ENCODE measurements at places on chromosomes 5 and 9.

DNA sequence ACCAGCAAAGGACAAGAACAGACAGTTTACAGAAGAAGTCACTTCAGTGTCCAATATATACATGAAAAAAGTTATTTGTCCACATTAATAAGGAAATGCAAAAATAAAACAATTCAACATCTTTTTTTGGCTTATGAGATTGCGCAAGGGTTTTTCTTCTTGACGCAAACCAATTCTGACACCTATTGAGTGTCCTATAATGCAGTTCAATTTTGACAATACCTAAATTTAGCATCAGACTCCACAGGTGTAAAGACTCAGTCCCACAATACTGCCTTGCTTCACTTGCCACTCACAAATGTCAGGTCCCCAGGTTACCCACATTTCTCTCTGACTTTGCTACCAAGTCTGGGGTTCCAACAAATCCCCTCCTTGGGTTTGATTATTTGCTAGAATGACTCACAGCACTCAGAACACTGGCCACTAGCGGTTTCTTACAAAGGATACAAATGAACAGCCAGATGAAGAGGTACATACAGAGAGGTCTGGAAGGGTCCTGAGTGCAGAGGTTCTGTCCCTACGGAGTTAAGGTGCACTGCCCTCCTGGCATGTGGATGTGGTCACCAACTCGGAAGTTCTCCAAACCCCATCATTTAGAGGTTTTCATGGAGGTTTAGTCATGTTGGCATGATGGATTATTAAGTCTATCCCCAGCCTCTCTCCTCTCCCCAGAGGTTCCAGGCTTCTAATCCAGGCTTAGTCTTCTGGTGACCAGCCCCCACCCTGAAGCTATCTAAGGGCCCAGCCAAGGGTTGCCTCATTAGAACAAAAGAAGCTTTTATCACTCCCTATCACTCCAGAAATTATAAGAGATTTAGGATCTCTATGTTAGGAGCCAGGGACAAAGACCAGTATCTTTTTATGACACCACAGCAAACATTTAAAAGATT, 27.0 kb upstream of the SLC22A5 start:
- DNase-seq = no peak

GRCh38 chr9:125948887-125949596, 201.9 kb downstream of the PBX3 start:
- no peak for DNase-seq

- DNase-seq = no peak
Observed at GRCh38 chr9:99003308-99003707, 59.6 kb downstream of the COL15A1 start.

- no peak for DNase-seq
Observed at GRCh38 chr9:2427120-2427891, 194.3 kb upstream of the VLDLR start.

DNA sequence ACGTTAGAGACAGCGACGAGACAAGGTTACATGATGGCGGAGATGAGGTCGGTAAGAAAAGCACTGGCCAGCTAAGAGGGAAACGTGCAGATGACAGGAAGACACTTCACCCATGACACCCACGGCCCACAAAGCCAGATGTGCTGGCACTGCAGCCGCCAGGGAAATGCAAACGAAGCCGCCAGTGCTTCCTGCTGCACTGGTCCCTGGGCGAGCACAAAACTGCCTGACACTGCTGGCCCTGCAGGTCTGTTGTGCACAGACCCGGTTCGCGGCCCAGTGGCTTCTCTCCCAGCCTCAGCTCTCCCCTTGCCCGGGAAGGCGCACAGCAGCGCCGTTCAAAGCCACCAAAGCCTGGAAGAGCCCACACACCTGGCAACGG, 20.3 kb downstream of the QSOX2 start:
- DNase-seq = no peak

DNA sequence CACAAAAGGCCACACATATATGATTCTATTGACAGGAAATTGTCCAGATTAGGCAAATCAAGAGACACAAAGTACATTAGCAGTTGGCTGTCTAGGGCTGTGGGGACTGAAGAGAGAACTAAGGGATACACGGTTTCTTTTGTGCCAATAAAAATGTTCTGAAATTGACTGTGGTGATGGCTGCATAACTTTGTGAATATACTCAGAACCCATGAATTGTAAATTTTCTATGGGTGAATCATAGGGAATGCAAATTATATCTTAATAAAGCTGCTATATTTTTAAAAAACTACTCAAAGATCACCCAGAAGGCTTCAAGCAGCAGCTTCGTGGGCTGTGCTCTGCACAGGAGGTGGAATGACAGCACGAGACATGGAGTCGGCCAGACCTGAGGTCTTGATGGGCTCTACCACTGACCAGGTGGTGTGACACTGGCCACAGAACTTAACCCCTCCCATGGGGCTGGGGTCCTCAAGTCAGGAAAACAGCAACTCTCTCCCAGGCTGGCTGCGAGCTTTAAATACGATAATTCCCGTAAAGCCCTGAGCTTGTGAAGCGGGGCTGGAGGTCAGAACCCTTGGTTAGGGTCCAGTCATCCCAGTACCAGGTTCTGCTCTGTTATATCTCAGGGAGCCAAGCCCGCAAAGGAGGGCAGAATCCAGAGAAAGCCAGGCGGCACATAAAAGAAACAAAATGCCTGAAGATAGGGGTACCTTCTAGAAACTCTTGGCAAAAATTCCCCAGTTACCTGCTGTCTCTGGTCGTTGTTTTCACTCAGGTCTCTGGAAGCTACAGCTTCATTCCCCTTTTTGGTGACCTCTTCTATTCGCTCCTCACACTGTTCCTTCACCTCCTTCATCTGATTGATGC, 59.1 kb downstream of the GOLM1 start:
- DNase-seq = peak; percentile 51

- DNase-seq = no peak
Observed at GRCh38 chr9:89701221-89701798, 96.5 kb downstream of the GADD45G start.

DNA sequence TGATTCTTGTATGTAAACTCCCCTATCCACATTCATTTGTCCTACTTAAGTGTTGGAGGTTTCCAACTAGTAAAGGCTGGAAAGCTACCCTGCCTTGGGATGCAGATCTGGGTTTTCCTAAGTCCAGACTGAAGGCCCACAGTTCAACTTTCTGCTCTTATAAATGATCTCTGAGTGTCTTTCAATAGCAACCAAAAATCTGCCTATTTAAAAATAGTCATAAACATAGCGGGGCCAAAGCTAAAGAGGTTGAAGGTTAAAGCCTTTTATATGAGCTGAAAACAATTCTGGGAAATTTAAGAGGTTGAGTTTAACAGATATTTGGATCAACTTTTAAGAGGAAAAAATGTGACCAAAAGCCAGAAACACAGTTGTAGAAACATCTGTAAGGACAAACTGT, 87.2 kb downstream of the NTRK2 start:
- DNase-seq = no peak

DNA sequence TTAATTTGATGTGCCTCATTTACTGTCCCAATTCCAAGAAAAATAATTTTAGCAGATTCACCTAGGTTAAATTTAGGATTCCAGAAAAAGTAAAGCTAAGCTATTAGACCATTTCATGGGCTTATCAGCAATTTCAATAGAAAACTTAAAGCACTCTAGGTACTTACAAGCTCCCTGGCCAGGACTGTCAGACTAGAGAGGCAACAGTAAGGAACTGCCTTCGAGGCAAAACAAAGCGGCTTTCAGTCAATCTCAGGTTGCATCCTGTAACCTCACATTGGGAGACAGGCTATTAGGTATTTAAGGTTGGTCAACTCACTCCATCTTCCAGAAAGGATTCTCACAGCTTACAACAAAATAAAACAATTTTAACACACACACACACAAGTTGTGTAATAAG, 48.7 kb upstream of the FSD1L start:
- no peak for DNase-seq

- no peak for DNase-seq
Observed at GRCh38 chr5:36073595-36074216, 7.0 kb upstream of the UGT3A2 start.

- peak; percentile 43 for DNase-seq
Observed at GRCh38 chr5:175216991-175217390, 227.0 kb downstream of the DRD1 start.

DNA sequence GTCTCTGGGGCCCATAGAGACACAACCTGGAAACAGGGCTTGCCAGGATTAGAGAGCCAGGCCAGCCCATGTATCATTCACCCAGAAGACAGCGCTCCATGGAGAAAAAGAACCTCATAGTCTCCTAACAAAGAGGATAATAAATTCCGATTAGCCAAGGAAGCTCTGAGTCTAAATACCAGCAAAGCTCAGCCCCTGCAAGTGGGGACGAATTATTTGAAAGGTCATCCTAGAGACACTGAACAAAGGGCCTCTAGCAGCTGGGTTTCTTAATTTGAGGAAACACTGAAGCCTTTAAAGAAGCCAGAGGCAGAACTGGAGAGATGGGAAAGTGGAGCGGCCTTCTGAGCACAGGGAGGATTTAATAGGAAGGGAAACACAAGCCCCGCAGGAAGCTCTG, 287.1 kb upstream of the ZNF462 start:
- no peak for DNase-seq

DNA sequence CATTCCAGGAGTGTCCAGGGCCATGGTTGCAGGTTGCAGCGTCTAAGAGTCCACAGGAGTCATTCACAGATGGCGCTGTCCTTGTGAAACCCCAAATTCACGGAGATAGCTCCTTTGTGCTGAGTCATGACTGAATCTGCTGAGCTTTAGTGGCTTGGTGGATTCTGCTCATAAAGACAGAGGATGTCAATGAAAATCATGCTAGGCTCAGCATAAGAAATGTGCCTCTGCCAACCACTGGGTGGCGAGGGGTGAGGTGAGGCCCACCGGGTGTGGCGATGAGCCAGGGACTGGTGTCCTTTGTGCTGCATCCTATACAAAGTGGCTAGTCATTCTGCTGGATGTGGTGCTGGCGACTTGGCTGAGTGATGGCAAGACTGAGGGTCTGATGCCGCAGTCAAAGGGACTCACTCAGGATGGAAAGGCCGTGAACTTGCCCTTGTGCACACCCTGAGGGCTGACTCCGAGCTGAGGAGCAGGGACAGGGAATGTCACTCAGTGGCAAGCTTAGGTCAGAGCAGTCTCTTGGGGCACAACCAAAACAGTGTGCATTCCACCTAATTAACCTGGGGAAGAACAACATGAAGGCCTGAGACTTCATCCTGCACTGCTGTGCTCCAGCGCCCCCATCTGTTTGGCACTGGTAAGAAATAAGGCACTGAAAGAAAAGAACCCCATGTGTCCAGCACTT, 71.5 kb downstream of the DAP start:
- peak; percentile 53 for DNase-seq

DNA sequence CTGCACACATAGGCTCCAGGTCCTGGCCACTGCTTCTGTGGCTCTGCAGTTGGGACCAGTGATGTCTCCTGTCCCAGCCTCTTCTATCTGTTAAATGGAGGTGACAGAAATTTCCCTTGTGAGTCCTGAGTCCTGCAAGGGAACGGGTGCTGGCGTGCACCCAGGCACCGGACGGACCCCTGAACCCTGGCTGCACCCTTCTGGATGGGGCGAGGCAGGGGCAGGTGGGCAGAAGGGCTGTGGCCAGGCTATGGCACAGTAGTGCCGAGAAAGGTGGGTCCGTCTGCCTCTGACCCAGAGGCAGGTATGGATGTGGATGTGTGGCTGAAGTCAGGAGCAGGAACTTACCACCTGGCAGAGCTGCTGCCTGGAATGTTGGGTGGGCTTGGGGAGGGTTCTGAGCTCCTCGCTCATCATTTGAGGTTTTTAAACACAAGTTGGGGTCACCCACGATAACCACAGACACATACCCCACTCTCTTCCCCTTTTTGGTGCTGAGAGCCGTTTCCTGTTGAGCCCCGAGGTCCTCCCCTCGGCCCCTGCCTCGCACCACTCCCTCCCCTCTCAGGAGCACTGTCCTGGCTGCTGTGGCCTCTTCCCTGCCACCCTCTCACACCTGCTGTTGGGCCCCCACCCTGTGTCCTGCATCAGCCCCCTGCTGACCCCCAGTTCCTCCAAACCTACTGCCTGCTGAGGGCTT, 82.0 kb downstream of the COL5A1 start:
- DNase-seq = no peak

- no peak for DNase-seq
Observed at GRCh38 chr9:108815156-108815555, 40.6 kb downstream of the ACTL7B start.

DNA sequence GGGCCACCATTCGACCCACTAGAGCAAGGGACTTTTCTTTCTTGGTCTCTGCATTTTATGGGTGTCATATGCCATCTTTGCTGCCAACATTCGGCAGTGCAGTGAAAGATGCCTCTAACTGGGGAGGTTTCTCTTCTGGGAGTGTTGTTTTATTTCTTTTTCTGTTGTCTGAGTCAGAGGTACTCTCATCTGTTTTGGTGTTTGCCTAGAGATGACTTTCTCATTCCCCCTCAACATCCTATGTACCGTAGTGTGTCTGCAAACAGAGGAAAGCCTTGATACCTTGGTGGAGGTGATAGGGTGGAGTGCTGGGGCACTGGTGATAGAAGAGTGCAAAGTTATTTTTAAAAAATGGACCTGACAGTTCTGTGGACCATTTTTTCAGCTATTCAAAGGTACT, 182.1 kb downstream of the ARHGAP26 start:
- DNase-seq = no peak

DNA sequence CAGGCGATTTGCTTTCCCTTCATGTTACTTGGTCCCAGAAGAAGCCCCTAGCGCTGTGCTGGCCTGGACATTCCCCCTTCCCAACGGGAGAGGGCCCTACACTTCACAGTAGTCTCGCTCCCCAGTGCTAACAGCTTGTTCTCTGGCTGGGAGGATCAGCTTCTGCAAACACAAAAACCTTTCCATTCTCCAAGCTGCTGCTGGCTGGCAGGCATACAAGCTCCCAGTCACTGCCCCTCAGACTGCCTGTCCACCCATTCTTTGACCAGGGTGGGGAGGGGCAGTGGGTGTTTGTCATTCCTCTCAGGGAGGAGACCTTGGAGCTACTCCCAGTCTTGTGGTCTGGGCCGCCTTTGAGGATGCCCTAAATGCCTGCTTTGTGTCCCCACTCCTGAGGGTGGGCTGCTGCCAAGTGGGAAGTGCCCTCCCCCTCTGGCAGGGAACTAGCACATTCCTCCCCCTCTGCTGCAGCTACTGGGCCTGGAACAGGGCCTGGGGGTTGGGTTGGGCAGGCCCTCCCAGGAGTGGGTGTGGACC, 20.8 kb downstream of the ENHO start:
- peak; percentile 54 for DNase-seq

DNA sequence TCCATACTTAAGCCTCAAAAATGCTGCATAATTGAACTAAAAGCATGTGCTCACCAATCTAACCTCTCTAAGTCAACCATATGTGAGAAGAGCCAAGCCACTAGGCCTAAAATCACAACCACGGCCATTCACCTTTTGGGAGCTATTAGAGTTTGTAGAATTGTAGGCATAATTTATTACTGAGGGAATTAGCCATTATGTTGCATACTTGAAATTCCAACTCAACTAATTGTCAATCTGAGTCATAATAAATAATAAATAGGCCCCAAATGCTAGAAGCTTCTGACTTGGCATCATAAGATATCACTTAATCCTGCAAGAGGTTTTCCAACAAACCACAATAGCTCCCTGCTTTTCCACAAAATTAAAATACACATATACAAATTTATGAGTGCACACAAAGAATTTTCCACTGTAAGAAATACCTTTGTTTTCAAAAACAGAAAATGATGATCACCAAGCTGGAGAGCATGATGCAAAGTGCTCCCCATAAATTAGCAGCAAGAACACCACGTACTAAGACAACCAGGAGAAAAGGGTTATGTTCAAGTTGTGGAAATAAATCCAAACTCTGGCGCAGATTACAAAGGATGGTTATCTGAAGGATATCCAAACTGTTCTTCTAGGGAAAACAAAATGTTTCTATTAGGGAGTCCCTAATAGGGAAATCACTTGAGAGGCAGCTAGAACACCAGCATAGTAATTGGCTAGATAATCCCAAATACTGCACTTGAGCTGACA, 250.0 kb upstream of the SLC30A5 start:
- peak; percentile 73 for DNase-seq

- DNase-seq = no peak
Observed at GRCh38 chr9:131258186-131258585, 18.1 kb downstream of the FAM78A start.
